ENCODE measurements at places on chromosomes 1 and 21.

DNA sequence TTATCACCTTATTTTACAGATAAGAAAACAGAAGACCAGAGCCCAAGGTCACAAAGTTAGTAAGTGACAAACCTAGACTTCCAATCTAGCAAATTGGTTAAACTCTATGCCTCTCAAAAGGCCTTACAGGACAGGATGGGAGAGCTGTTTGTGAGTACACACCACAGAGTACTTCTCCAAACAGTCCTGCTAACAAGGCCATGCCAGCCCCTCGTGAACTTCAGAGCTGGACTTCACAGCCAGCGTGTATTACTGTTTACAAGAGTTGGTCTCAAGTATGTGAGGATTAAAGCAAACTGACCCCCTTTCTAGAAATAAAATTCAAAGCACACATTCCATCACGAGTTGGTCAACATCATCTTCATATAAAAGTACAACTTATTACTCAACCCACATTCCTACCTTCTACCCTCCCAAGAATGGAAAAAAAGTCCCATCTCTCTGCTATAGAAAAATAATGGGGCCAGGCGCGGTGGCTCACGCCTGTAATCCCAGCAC is 19.8 kb upstream of the UBR4 start:
- DNase-seq, result no peak

DNA sequence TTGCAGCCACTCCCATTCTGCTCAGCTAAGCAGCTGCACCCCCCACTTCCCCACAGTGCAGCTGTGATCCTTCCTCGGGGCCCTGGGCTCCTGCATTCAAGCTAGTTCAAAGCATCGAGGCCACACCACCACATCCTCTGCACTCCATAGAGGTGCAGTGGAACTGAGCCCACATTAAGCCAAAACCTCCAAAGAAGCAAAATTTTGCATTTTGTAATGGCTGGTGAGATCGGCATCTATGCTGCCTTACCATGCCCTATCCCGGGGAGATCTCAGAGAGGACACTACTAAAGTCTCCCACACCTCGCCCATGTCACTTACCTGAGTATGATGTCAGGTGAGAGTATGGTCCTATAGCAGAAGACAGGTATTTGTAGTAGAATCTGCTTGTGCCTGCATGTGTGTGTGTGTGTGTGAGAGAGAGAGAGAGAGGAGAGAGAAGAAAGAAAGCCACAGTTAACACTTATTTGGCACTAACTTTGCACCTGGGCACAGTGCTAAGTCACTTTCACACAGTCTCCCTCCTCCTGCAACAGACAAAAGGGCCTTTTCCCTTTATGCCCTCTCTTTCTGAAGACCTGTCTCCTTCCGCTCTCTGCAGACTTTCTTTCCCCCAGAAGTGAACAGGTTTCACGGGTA is 89.8 kb downstream of the KIF14 start:
- DNase-seq, result no peak

DNA sequence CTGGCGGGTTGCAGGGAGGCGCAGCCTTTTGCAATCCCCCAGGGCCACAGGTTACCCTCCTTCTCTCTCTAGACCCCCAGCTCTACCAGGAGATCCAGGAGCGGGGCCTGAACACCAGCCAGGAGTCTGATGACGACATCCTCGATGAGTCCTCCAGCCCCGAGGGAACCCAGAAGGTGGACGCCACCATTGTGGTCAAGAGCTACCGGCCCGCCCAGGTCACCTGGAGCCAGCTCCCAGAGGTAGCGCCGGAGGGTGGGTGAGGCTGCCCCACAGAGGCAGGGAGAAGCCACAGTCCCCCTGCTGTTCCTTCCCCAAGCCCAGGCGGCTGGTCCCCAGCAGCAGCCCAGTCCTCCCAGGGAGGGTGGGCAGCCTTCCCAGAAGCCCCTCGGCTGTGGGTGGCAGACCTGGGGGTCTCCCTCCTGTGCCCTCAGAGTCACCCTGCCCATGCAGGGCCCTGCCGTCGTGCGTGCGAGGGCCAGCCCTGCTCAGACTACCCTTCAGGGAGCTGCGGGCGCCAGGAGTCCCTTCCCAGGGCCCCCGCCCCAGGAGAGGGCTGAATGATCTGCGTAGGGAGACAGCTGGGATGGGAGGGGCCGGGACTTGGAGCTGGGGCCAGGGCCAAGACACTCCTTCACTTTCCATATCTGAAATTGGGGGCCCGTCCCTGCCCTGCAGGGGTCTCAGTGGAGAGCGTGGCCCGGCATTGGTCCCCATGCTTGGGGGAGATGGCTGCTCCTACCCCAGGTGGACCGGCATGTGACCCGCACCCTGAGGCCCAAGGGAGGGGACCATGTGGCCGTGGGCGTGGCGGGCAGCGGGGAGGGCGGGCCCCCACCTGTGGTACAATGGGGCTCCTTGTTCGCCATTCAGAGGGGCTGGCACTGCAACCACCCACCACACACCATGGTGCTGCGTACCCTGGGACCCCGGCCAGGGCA is 12.9 kb downstream of the ARHGEF16 start:
- no peak for DNase-seq

GRCh38 chr1:25875856-25876692 is 566 bp upstream of the PAQR7 start:
- DNase-seq, result no peak

DNA sequence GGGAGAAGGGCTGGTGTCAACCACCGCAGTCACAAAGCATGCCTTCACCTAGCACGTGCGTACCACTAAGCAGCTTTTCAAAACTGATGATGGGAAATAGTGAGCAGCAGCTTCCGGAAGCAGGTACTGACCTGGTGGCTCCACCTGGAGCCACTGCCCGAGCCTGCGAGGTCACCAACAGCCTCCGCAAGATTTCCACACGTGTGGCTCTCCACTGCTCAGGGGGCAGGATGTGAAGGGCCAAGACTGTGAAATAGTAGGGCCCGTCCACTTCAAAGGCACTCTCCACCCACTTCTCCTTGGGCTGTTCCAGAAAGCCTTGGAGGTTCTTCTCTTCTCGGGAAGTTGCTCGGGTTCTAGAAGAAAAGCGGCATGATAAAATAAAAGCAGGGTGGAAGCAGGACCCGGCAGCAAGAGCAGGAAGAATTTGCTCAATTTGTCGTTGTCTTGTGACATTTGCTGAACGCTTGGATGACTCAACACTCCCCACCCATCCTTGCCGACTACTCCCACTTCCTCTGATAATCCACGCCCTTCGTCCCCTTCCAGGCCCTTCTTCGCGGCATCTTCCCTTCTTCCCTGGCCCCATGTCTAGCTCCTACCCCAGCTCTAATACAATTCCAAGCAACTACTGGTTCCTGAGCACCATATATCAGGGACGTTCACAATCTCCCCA is 124.9 kb upstream of the IFFO2 start:
- DNase-seq, result no peak

DNA sequence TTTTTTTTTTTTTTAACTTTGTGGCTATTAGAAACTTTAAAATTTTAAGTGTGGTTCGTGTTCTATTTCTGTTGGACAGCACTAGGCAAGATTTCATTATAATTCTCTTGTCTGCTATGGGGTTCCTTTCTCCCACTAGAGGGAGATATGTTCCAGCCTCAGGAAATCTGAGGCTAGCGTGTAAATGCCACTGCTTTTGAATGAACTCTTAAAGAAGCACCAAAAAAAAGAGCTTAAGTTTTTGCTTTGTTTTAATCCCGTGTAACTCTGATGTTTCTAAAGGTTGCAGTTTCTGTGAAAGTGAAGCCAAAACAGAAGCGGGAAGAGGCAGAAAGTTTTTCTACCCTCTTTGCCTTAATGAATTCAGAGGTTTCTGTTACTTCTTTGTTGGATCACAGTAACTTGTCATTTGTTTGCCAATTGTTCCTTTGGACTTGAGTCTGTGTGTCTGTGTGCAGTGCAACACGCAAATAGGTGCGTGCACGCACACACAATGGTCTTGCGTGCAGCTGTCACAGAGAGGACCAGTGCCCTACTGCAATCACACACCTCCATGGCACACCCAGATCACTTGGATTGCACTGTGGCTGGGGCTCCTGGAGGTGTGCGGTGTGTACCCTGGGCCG is 32.3 kb downstream of the HHAT start:
- peak; percentile 43 for DNase-seq

GRCh38 chr1:147338571-147338970 is 96.1 kb downstream of the CHD1L start:
- DNase-seq, result no peak

DNA sequence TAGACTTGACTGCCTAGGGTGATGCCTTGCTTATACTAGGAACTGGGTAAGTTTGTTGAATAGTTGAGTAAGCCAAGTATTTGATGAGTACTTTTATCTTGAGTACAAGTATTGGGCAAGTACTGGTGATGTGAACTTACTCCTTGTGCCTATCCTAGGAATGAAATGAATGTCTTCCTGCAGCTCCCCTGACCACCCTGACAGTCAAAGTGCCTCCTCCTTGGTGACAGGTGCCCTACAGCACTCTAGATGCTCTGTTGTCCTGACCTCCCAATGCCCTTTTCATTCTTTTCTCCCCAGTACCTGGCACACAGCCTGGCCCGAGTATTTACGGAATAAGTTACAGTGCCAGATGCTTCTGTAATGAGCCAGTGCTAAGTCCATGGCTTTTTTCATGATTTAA is 25.5 kb downstream of the PCSK9 start:
- no peak for DNase-seq

GRCh38 chr21:36816561-36817130 is 117.7 kb downstream of the SIM2 start:
- no peak for DNase-seq

DNA sequence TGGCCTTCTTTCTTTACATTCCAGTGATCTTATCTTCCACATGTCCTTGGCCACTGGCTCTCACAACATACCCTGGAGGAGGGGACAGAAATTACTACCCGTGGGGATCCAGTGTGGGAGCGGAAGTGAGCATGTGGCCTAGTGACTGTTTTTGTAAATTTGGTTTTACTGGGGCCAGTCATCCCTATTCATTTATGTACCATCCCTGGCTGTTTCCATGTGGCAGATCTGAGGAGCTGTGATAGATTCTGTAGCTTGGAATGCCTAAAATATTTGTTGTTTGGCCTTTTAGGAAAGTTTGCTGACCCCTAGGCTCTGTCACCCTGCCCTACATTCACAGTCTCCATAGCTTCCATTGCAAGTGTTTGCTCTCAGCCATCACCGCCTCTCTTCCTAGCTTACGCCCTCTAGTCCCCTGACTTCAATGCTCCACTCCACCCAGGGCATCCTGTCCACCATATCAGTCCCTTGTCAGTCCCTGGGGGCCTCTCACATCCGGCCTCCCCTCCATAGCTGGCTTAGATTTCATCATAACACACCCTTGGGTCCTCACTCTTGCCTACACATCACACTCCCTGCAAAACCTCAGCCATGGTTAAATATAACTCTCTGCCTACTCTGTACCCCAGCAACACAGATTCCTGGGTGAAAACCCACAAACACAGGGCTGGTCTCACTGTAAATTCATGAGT is 25.8 kb downstream of the DHCR24 start:
- DNase-seq, result no peak

DNA sequence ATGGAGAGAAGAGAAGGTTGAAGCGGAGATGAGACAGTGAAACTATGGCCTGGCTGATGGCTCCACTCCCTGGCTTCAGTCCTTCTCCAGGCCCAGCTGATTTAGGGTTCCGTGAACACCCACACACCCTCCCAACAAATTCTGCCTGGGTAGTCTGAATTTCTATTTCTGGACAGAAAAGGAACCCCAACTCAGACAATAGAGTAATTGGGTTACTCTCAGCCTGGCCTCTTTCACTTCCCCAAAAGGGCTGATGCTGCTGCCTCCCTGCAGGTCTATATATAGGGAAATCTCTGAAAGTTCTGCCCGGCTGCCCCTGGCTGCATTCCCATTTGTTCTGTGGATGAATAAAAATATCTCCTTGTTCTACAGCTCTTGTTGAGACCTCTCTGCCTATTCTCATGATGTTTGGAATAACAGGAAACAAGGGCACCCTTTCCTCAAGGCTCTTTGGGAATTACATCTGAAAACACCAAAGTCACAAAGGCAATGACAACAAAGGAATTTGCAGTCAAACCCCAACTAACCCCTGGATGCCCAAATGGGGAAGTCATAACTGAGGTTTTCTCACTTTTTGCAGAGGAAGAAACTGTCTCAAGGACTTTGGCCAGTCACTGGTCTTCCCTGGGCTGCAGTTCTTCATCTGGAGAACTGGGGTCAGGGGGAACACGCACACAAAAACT is 11.4 kb upstream of the ZSCAN20 start:
- no peak for DNase-seq

GRCh38 chr1:245322673-245323072 is 167.9 kb downstream of the KIF26B start:
- peak; percentile 50 for DNase-seq

DNA sequence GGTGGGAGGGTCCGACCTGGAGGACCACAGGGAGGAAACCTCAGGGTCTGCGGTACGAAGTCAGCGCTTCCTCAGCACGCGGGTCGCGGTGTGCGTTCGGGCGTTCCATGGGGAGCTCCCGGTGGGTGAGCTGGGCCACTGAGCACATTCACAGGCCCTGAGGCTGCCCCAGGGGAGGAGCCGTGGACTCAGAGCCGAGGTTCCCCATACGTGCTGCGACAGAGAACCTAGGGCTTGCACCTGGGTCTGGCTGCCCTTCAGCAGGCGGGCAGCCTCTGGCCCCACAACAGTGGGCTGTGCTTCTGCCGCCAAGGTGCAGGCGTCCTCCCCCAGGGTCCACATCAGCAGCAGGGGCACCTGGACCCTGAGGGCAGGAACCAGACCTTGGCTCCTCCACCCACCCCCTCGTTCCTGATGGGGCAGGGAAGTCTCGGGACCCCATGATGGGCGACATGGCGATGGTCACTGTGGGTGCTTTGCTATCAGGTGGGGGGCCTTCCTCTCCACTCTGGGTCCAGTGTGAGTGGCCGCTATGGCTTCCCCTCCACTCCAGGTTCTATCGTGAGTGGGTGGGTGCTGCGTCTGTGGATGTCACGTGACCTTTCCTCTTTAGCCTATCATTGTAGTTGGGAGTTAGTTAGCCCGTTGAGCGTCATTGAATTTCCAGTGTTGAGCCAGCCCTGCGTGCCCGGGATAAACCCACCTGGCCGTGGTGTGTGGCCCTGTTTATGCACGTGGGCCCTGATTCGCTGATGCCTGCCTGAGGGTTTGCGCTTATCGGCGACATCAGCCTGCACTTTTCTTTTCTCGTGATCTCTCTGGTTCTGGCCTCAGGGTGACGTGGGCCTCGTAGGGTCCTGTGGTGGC is 27.9 kb downstream of the FTCD start:
- DNase-seq, result no peak

DNA sequence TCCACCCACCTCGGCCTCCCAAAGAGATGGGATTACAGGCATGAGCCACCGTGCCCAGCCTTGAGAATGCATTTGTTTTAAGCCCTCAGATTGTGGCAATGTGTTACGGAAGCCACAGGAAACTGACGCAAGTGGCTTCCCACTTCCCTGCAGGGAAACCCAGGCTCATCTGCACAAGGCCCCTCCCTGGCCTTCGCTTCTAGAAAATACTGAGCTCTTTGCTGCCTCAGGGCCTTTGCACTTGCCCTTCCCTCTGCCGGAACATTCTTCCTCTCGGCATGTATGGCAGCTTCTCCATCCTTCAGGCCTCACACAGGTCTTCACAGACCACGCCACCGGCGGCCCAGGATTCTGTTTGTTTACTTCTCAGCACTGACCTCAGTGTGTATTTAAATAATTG is 137.0 kb upstream of the TMEM51 start:
- no peak for DNase-seq

- DNase-seq, result no peak
Measured at GRCh38 chr1:78291872-78292271, 198.9 kb upstream of the PTGFR start.
